ENCODE measurements at places on chromosomes 12 and 14.
A peak's percentile ranks its signal among the peaks of the same experiment; 100 is the strongest.

DNA sequence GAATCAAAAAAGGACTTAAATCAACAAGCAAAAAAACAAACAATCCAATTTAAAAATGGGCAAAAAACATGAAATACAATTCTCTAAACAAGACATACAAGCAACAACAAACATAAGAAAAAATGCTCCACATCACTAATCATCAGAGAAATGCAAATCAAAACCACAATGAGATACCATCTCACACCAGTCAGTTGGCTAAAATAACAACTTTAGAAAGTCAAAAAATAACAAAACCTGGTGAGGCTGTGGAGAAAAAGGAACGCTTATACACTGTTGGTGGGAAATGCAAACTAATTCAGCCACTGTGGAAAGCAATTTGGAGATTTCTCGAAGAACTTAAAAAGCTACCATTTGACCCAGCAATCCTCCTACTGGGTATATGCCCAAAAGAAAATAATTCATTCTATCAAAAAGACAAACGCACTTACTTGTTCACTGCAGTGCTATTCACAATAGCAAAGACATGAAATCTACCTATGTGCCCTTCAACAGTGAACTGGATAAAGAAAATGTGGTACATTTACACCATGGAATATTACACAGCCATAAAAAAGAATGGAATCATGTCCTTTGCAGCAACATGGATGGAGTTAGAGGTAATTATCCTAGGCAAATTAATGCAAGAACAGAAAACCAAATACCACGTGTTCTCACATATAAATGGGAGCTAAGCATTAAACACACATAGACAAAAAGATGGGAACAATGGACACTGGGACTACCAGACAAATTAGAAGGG lies 26.9 kb downstream of the PRKD1 start:
- no peak for DNase-seq

DNA sequence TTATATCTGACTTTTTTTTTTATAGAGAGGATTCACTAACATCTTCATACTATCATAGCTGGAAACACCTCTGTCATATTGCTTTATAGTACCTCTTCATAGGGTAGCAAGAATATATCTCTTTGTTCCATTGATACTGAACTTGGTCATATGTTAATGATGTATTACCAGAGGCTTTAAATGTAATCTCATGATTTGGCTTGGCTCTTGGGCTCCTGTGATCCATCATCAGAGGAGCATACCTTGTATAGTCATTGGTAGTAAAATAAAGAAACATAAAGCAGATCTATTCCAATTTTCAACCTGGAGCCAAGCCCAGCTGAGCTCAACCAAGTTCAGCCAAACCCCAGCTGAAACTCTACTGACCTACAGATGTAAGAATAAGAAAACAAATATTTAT lies 43.2 kb upstream of the GRIN2B start:
- no peak for DNase-seq

GRCh38 chr14:20413744-20414082 lies 412 bp upstream of the TEP1 start:
- DNase-seq = no peak

GRCh38 chr14:47278233-47278842 lies 397.1 kb downstream of the MDGA2 start:
- DNase-seq = peak; percentile 11

- no peak for DNase-seq
Measured at GRCh38 chr14:75184492-75184891, 8.1 kb upstream of the TMED10 start.

- no peak for DNase-seq
Measured at GRCh38 chr12:31797230-31797872, 68.5 kb upstream of the AMN1 start.

DNA sequence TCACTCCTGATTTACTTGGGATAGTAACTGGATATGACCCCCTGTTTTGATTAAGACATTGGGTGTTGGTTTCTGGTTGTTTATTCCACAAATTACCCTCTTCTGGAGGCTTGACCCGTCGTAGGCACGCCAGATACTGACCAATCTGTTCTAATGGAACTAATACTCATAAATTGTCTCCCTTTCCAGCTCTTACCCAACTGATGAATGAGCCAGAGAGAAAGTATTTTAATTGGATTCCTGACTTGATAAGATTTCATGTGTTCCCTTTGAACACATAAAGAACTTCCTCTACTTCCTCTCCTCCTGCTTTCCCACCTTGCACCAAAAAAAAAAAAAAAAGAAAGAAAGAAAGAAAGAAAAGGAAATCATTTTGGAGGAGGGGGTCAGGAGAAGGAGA lies 340.9 kb downstream of the PCNX1 start:
- DNase-seq = no peak

GRCh38 chr14:70422538-70422937 lies 5.6 kb upstream of the SYNJ2BP start:
- DNase-seq = no peak

DNA sequence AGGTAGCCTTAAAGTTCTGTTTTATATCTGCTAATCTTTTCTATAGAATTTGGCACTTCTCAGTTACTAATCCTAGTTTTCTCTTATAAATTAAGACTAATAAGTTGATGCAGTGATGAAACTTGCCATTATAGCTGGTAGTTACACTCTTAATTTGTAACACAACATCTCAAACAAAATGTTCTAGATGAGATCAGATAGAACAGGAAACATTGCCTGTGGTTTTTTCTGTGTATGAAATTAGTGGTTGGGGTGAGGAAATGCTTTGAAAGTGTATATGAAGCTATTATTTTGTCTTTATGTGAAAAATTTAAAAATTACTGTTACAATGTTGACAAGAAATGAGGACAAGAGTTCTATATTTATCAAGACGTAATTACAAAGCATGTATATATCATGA lies 91.9 kb downstream of the PCNX1 start:
- DNase-seq = no peak

- DNase-seq = no peak
Measured at GRCh38 chr14:51328772-51329353, 88.8 kb downstream of the TMX1 start.

GRCh38 chr12:43579206-43579605 lies 27.2 kb upstream of the ADAMTS20 start:
- DNase-seq = no peak

DNA sequence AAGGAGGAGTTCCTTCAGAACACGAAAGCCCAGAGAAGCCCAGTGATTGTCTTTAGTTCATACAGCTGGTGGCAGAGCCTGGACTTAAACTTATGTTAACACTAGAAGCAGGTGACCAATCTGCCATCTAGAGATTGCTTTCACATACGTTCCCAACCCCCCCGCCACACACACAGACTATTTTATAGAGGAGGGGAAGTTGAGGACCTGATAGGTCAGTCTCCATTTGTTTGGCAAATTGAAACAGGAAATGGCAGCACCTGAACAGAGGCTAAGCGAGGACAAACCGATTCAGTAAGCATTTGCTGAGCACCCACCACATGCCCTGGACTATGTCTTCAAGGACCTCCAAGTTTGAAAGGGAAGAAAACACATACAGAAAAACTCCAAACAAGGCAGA lies 4.8 kb upstream of the PLEKHD1 start:
- no peak for DNase-seq

GRCh38 chr14:100193417-100194357 lies 34.2 kb upstream of the DEGS2 start:
- DNase-seq = peak; percentile 57

DNA sequence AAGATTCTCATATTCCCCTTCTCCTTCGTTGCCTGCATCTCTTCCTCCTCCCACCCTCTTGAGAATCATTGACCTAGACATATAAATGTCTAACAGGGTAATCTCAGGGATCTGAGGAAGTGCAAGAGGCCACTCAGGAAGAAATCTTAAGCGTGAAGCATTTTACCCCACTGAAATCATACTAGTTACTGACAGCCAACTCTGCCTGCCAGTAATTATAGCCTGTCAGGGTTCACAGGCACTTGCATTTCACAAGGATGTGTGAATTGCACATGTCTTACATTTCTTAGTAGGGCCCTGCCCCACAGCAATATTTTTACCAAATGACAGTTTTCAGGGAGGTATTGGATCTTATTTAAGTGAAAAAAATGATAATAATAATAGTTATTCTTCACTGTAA lies 127.2 kb downstream of the SLC15A5 start:
- DNase-seq = no peak

DNA sequence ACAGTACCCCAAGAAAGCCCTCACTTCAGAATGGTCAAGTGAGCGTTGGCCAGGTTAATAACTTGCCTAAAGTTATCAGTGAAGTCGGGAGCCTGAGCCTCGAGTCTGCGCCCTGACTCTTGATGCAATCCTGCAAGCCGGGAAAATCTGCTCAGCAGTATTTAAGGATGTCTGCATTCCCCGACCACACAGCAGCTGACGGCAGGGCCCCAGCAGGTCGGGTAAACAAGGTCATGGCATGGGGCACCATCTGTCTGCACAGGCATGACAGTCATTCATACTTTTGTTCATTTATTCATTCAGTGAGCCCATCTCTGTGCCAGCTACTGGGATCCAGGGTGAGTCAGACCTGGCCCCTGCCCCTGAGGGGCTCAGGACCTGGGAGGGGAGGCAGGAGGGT lies 11.1 kb downstream of the ABCB9 start:
- no peak for DNase-seq

- DNase-seq = peak; percentile 43
Measured at GRCh38 chr12:47758834-47759690, at the start of gene RAPGEF3. RAPGEF3 (minus strand) TSS chr12:47758880; CDS start chr12:47758556, 324 bp downstream.

DNA sequence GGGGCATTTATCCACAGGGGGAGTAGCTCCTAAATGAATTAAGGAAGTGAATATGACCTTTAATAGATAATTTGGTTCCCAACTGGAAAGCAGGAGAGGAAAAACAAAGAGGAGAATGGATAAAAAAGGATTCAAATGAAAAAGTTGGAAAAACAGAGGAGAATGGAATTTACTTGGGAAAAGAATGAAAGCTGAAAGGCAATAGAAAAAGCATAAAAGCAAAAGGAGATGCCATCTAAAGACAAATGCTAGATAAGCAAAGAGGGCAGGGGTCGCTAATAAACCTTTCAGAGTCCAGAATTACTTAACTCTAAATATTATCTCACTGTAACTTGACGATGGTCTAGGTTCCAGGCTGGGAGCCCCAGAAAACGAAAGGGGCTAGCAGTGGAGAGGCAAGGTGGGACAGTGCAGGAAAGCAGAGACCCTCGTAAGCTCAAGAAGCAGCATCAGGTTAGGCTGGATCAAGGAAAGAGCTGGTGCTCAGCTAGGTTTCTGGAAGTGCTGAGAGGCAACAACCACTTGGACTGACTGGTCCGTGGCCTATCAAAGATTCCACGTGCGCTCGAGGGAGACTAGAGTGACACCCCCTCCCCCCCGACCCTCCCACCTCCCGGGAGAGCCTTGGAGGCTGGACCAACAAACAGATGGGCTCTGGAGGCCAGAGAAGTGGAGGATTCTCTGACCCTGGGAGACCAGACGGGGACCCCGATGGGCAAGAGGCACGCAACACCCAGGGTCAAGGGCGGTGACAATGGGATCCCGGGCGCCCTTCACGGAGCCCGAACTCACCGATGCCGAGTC lies 1.2 kb downstream of the SLC2A13 start:
- no peak for DNase-seq

- no peak for DNase-seq
Measured at GRCh38 chr12:93223440-93224426, 154.0 kb upstream of the NUDT4 start.

- DNase-seq = no peak
Measured at GRCh38 chr12:108884116-108885012, 4.5 kb downstream of the DAO start.

GRCh38 chr14:60164404-60164711 lies 840 bp downstream of the DHRS7 start:
- no peak for DNase-seq

GRCh38 chr14:35854696-35855270 lies 28.6 kb downstream of the BRMS1L start:
- DNase-seq = no peak

DNA sequence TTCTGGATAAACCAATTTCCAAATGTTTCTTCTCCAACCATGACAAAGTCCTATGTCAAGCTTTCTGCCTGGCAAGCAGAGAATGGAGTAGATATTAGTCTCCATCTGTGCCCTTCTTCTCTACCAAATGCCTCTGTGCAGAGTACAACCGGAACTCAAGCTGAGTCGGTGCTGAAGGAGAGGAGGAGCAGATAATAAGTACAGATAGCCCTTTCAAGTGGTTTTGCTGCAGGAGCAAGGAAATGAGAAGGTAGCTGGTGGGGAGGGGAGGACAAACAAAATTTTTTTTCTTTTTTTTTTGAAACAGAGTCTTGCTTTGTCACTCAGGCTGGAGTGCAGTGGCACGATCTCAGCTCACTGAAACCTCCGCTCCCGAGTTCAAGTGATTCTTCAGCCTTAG lies 14.2 kb upstream of the HELB start:
- no peak for DNase-seq

DNA sequence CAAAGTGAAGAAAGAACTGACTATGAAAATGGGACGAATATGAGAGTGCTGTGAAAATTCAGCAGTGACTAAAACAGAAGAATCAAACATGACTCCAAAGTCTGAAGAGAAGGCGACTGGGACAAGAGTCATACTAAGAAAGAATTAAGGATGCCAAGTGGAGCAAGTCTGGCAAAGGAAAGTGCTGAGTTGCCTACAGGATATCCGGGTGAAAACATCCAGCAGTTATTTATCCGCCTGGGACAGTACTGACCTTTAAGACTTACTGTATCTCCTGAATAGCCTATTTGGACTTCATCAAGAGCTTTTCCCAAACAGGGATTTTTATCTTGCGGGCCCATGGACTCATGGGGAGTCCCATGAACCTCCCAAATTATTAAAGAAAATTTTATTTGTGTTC lies 41.1 kb downstream of the KICS2 start:
- no peak for DNase-seq

DNA sequence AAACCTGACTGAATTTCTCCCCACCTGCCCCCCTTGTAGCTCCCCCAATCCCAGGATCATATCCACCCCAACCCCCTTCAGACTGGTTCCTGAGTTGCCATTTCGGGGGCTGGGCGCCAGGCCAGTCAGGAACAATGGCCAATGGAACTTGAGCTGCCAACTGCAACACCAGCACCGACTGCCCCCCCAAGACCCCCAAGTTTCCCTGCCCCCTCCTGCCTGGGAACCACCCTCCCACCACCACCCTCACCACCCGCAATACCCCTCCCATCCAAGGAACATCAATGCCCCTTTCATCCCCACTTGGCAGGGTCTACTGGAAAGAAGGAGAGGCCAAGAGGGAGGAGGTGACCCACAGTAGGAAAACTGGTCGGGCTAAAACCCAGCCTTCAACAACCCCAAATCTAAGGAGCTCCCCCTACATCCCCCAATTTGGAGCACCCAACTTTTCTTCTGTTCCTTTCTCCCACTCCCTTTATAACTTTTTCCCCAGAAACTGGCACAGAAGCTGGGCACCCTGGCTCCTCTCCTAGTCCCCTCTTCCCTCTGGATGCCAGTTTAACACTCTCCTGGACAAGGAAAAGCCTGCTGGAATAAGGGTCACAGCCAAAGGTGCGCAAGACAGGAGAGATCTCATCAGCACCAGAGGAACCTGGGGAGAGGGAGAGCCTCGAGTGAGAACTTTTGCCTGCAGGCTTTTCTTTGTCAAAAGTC lies 1.6 kb upstream of the NDRG2 start:
- peak; percentile 63 for DNase-seq

GRCh38 chr14:24849471-24849870 lies 200.5 kb downstream of the STXBP6 start:
- no peak for DNase-seq

GRCh38 chr12:128314611-128315010 lies 47.6 kb downstream of the TMEM132C start:
- DNase-seq = no peak

- no peak for DNase-seq
Measured at GRCh38 chr12:99704036-99704435, 56.5 kb downstream of the GARIN6 start.

- DNase-seq = no peak
Measured at GRCh38 chr12:24950231-24950834, 1.4 kb upstream of the BCAT1 start.
